ENCODE measurements at places on chromosomes 7 and 10.

DNA sequence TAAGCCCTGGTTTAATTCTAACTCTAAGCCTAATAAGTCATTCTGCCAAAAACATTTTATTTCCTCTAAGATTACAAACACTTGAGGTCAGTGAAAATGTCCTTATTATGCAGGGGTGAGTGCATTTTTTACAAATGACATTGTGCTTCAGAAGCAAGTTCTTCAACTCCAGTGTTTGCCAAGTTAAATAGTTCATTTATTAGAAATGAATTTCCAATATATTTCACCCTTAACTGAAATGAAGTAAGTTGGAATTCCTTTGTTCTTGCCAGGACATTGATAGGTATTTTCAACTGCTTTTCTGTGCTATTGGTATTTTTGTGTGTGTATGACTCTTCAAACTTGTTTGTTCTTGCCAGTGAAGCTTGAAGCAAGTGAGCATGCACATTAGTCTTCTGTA, 89.5 kb upstream of the CCDC6 start:
- no peak for DNase-seq

GRCh38 chr10:11828682-11829284, 5.6 kb downstream of the PROSER2 start:
- no peak for DNase-seq

DNA sequence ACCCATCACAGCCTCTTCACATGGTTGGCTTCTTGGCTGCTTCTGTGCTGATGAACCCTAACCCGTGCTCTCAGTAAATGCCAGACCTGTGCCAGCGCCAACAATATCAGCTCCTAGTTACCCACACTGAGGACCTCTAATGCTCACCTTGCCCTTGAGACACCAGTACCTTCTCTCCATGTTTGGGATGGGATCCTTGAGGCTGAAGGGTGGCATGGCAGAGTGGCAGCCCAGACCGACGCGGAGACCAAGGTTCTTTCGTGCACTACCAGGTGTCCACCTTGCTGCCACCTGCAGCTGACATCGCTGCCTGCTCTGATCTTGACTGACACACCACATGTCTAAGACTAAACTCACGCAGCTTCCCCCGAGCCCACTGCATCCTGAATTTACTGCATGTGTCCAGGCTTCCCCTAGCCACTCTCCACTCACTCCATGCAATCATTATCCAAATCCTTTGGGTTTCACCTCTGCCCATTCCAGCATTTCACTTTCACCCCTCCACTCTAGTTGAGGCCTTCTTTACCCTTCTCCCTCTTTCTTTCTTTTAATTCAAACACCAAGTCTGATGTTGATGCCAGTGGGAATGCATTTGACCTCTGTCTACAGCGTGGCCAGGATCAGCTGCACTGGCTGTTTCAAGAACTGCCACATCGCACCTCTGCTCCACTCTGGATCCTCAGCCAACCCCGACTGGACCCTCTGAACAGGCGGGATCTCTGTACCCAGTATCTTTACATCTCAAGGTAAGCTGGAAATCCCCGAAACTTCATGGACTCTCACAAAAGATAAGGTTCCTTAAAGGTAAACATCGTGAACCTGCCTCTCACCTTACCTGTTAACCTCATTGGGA, 294.9 kb downstream of the GLRX3 start:
- no peak for DNase-seq

DNA sequence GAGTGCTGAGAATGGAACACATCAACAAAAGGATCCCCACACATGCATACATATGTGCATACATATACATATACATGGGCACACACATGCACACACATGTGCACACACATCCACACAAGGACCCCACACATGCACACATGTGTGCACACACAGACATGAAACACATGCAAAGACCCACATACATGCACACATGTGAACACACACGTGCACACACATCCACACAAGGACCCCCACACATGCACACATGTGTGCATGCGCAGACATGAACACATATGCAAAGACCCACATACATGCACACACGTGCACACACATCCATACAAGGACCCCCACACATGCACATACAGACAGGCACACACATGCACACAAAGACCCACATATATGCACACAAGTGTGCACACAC, 104.4 kb upstream of the ADARB2 start:
- no peak for DNase-seq

- no peak for DNase-seq
Measured at GRCh38 chr10:112394475-112394875, 20.6 kb downstream of the ACSL5 start.

DNA sequence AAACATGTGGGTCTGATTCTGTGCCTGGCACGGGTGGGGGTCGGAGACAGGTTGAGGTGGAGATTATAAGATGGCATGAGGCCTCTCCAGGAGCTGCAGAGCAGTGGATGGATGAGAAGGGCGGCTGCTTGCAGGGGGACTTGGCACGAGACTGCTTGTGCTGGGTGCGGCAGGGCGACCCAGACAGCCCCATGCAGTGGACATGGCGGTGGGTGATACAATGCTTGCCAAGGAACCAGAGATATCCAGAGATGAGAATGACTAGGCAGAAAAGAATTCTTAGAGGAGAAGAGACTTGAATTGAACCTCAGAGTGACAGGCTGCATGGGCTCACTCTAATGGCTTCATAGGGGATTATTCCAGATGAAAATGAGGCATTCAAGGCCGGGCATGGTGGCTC, 145.4 kb downstream of the NEURL1 start:
- no peak for DNase-seq

GRCh38 chr10:99676426-99676825, 17.1 kb downstream of the ENTPD7 start:
- DNase-seq: no peak

GRCh38 chr7:21013765-21014539, 227.3 kb upstream of the SP8 start:
- DNase-seq: no peak
